Left lung (tissue), 14 donors: ENCODE measurements at places on chromosomes 4 and X. TPM values are rescaled to one million over a fixed set of nuclear protein-coding genes. Genes with fewer than 3 reads are reported as not detected.

Gene EIF4E
- total RNA-seq = 78.9 TPM

DNA sequence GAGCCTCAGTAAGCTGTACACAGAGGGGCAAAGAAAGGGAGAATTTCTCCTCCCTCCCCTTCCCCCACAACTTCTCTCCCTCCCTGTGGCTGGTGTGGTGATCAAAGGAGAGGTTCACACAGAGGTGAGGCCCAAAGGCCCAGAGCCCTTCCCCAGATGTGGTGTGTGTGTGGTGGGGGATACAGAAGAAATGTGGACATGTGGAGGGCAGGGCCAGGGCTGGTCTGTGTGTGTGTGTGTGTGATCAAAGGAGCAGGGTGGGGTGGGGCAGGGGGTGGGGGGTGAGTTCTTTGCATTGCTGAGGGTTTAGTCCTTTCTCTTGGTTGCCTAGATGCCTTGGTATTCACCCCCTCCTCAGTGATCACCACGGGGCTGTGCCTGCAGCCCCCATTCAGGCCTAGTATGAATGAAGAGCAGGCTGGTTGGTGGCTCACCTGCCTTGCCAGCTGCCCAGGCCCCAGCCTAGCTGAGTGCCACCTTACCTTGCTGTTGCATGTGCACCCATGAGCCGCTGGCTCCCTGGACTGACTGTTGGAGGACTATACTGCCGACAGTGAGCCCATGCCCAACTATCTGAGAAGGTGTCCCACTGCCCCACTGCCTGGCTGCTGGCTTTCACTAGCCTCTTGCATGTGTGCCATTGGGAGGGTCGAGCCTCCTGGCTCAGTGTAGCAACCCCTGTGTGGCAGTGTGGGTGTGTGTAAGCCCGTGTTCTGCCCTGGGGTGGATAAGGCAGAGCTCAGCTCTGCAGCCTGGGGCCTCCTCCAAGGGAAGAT, 101.9 kb downstream of the EFNB1 start:
- no peaks in the 10 kb centered on the region for H3K27me3 ChIP-seq
- DNase-seq = no peak
- no peak overlapping the region for H3K27ac ChIP-seq

Gene ADGRL3
- total RNA-seq = 8.0 TPM

Gene GPRASP2
- 5.0 TPM for total RNA-seq

DNA sequence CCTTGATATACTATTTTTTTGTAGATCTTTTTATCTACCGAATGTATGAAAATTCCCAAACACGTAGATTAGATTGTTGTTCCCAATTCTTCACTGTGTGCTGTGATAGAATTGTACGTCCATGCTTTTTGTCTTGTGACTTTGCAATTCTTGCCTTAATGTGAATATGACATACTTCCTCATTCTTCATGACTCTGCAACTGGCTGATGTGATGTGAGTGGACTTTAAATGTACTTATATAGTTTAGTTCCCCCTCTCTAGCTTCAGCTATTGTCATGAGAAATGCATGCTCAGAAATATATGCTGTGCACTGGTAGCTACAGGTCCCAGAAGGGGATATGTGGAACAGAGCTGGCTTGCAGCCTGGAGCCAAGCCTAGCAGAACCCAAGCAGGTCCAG, 89.4 kb downstream of the FTHL17 start:
- H3K4me1 ChIP-seq = no peaks in the 10 kb centered on the region
- H3K27me3 ChIP-seq = no peaks in the 10 kb centered on the region
- no peak overlapping the region for H3K4me3 ChIP-seq
- no peak for DNase-seq
- no peaks in the 10 kb centered on the region for H3K36me3 ChIP-seq

DNA sequence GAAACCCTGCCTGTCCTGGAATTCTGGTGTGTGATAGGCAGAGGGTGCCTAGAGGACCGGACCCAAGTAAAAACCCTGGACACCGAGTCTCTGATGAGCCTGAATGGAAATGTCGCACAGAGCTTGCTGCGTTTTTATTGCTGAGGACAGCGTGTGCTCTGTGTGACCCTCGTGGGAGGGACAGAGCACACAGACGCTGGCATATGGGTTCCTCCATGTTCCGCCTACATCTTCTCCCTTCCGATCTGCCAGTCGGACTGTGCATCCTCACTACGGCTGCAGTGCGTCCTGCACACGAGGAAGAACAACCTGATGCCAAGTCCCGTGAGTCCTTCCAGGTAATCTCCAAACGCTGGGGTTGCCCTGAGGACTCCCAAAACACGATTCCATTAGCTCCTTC, 68.3 kb downstream of the AFAP1 start:
- H3K4me1 ChIP-seq = peaks cover 4% of the 10 kb centered on the region
- no peaks in the 10 kb centered on the region for H3K36me3 ChIP-seq
- H3K4me3 ChIP-seq = no peak overlapping the region

GRCh38 chr4:168502861-168503260, 6.0 kb downstream of the PALLD start:
- no peak overlapping the region for H3K4me3 ChIP-seq
- no peaks in the 10 kb centered on the region for H3K36me3 ChIP-seq
- peak overlapping the region; percentile 93 for H3K27ac ChIP-seq
- H3K27me3 ChIP-seq = no peaks in the 10 kb centered on the region
- peaks cover 38% of the 10 kb centered on the region for H3K4me1 ChIP-seq

- DNase-seq = no peak
- no peaks in the 10 kb centered on the region for H3K27me3 ChIP-seq
- H3K4me1 ChIP-seq = no peaks in the 10 kb centered on the region
- no peak overlapping the region for H3K27ac ChIP-seq
- H3K36me3 ChIP-seq = no peaks in the 10 kb centered on the region
Measured at GRCh38 chrX:137194164-137194563, 160.4 kb upstream of the GPR101 start.

GRCh38 chr4:169582706-169583105, 29.7 kb downstream of the NEK1 start:
- no peak for DNase-seq
- no peaks in the 10 kb centered on the region for H3K27me3 ChIP-seq
- peaks cover 22% of the 10 kb centered on the region for H3K36me3 ChIP-seq
- no peaks in the 10 kb centered on the region for H3K4me1 ChIP-seq
- no peak overlapping the region for H3K27ac ChIP-seq
- H3K4me3 ChIP-seq = no peak overlapping the region

DNA sequence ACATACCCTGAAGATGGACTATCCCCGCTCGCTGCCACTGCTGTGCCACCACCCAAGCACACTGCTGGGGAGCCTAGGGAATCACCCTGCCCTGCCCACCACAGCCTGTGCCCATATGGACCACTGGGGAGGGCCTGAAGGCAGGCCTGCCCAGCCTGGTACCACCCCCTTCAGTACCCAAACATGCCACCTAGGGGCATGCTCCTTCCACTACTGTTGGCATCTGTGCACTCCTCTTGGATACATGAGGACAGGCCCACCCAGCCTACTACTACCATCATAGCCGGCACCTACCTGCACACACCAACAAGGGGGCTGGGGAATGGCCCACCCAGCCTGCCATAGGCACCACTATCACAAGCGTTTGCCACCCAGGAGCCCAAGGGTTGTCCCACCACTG, 30.1 kb upstream of the PRDX4 start:
- no peak for DNase-seq
- no peak overlapping the region for H3K27ac ChIP-seq
- no peaks in the 10 kb centered on the region for H3K4me1 ChIP-seq
- no peaks in the 10 kb centered on the region for H3K36me3 ChIP-seq
- no peaks in the 10 kb centered on the region for H3K27me3 ChIP-seq

DNA sequence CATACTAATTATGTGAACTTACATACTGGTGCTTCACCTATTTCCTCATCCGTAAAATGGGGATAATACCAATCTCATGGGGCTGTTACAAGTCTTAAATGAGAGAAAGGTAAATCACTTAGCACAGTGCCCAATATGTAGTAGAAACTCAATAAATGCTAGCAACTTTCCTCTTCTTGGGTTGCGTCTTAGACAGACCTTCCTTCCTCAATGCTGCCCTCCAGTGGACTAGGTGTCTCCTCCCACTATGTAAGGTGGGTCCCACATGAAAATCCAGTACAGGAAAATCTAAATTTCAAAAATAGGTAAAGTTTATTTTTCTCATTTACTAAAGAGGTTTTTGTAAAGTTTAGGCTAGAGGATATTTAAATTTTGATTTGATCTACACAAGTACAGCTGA, 20.6 kb downstream of the ZDHHC9 start:
- H3K36me3 ChIP-seq = peaks cover 10% of the 10 kb centered on the region
- no peaks in the 10 kb centered on the region for H3K27me3 ChIP-seq
- no peaks in the 10 kb centered on the region for H3K4me1 ChIP-seq
- DNase-seq = no peak
